ENCODE measurements at places on chromosomes 1 and 21. TPM values are rescaled to one million over a fixed set of nuclear protein-coding genes. Genes with fewer than 3 reads are reported as not detected.

HOOK1 gene
- 30.9 TPM for total RNA-seq

GRCh38 chr1:63621075-63621474 is 27.9 kb downstream of the PGM1 start:
- no peak overlapping the region for H3K4me3 ChIP-seq
- no peaks in the 10 kb centered on the region for H3K27me3 ChIP-seq
- no peaks in the 10 kb centered on the region for H3K4me1 ChIP-seq
- no peak for DNase-seq

AKR1A1 gene
- 199 TPM for total RNA-seq

- H3K36me3 ChIP-seq = no peaks in the 10 kb centered on the region
- no peaks in the 10 kb centered on the region for H3K27me3 ChIP-seq
- no peak for DNase-seq
These were observed 64.0 kb upstream of the ASB17 start for GRCh38 chr1:75996196-75996595.

Data from HCT116 (cell line).